Neural crest cell (in vitro differentiated cells): ENCODE measurements at places on chromosomes 16 and 17. TPM values are rescaled to one million over a fixed set of nuclear protein-coding genes. Genes with fewer than 3 reads are reported as not detected.
A peak's percentile ranks its signal among the peaks of the same experiment; 100 is the strongest.

DNA sequence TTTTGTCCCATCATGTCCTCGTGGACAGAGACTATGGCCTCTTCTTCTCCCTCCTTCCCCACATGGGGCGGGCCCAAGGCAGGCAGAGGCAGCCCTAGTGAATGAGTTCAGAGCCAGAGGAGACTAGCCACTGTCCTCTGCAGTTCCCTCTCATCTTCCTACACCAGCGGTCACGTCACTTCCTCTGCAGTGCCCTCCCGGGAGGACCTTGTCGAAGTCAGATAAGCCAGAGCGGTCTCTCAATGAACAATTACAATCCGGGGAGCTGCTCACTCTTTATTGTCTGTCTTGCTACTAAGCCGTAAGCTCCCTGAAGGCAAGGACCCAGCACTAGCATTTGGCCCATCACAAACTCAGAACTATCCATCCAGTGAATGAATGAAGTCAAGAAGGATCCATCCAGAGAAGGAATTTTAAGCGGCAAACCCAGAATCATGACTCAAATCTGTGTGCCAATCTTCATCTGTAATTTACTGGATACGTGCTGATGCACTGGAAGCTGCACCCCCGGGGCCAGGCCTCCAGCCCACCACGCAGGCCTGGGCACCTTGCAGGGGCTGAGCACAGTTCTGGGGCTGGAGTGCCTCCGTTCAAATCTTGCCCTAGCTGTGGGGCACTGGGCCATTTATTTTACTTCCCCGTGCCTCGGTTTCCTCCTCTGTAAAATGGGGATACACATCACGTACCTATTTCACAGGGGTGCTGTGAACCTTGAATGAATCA, 18.1 kb downstream of the ZNF423 start:
- H3K27me3 ChIP-seq = peaks cover 3% of the 10 kb centered on the region
- peak overlapping the region; percentile 32 for H3K27ac ChIP-seq
- no peaks in the 10 kb centered on the region for H3K36me3 ChIP-seq
- DNase-seq = no peak
- peak overlapping the region; percentile 41 for H3K4me3 ChIP-seq
- H3K4me1 ChIP-seq = peaks cover 72% of the 10 kb centered on the region

Gene CES3
- 2.4 and 3.2 TPM in 2 replicates for total RNA-seq

- no peak overlapping the region for H3K4me3 ChIP-seq
- H3K36me3 ChIP-seq = peaks cover 8% of the 10 kb centered on the region
- H3K27me3 ChIP-seq = no peaks in the 10 kb centered on the region
- H3K27ac ChIP-seq = no peak overlapping the region
- DNase-seq = no peak
These were observed 37.1 kb upstream of the ADCY7 start for GRCh38 chr16:50229149-50229726.

DNA sequence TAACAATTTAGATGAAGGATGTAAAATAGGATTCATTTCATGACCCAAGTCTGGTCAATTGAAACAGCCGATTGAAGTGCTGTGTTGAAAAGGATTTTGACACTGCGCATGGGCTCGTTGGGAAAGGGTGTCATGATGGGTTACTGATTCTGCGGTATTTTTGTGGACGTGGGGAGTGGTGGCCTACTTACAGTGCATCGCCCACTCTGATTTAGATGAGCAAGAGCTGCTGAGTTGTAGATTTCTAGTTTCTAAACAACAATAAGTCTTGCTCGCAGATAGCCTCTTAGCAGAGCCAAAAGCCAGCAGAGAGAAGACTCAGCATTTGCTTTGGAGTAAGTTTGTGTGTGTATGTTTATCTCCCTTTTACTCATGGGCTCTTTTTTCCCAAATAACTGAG, 731.0 kb downstream of the MAF start:
- no peak for DNase-seq
- H3K27ac ChIP-seq = no peak overlapping the region
- H3K4me3 ChIP-seq = no peak overlapping the region
- H3K36me3 ChIP-seq = no peaks in the 10 kb centered on the region

DNA sequence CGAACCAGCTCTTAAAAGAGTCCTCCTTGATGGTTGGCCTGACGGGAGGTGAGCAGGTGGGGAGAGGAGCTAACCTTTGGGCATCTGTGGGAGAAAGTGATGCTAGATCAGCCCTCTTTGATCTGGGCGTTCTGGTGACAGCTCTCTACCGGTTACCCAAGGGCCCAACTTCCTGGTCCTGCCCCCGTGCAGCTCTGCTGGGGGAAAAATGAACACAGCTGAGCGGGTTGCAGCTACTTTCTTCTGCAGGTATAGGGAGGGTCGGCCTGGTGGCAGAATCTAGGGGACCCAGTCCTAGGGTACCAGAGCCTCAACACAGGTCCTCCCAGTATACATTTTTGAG, 2.9 kb downstream of the SHISA9 start:
- no peaks in the 10 kb centered on the region for H3K36me3 ChIP-seq
- H3K4me1 ChIP-seq = no peaks in the 10 kb centered on the region
- H3K4me3 ChIP-seq = peak overlapping the region; percentile 47
- H3K27me3 ChIP-seq = peaks cover 87% of the 10 kb centered on the region

GRCh38 chr16:63059676-63060075, 1023.4 kb upstream of the CDH8 start:
- H3K27me3 ChIP-seq = no peaks in the 10 kb centered on the region
- H3K27ac ChIP-seq = no peak overlapping the region
- no peaks in the 10 kb centered on the region for H3K4me1 ChIP-seq

- DNase-seq = no peak
- no peaks in the 10 kb centered on the region for H3K27me3 ChIP-seq
- H3K36me3 ChIP-seq = peaks cover 3% of the 10 kb centered on the region
- H3K4me1 ChIP-seq = peaks cover 12% of the 10 kb centered on the region
These were observed 723.1 kb downstream of the WWOX start for GRCh38 chr16:78822509-78822908.

Gene ADAD2
- total RNA-seq = not detected in 2 replicates

Gene REXO5
- total RNA-seq = 9.5 and 10.1 TPM in 2 replicates

DNA sequence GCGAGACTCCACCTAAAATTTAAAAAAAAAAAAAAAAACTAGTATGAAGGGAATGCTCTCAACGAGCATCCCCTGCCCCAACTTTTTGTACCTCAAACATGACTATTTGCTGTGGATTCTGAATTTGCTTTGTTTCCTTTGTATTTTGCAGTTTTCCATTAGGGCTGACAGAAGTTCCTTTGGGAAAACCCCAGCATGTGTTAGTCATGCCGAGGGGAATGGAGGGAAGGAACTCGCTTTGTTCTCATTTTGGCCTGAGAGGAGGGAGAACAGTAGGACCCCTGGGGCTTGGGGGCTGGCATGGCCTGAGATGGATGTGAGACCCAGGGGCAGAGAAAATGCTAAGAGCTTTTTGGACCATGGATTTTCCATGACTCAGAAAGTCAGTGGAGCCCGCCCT, 20.5 kb downstream of the KRT9 start:
- no peak overlapping the region for H3K4me3 ChIP-seq
- no peaks in the 10 kb centered on the region for H3K36me3 ChIP-seq
- no peak for DNase-seq
- no peaks in the 10 kb centered on the region for H3K27me3 ChIP-seq

GRCh38 chr17:43917348-43918025, 10.2 kb upstream of the MPP2 start:
- H3K4me3 ChIP-seq = no peak overlapping the region
- H3K27ac ChIP-seq = no peak overlapping the region
- DNase-seq = no peak
- no peaks in the 10 kb centered on the region for H3K36me3 ChIP-seq
- H3K4me1 ChIP-seq = no peaks in the 10 kb centered on the region

GRCh38 chr17:45700171-45701090, 83.7 kb upstream of the CRHR1 start:
- no peak for DNase-seq
- H3K27ac ChIP-seq = no peak overlapping the region
- H3K36me3 ChIP-seq = no peaks in the 10 kb centered on the region
- H3K4me3 ChIP-seq = no peak overlapping the region
- H3K27me3 ChIP-seq = peaks cover 73% of the 10 kb centered on the region

- no peak overlapping the region for H3K27ac ChIP-seq
- peaks cover 4% of the 10 kb centered on the region for H3K4me1 ChIP-seq
- no peak for DNase-seq
- H3K4me3 ChIP-seq = no peak overlapping the region
- no peaks in the 10 kb centered on the region for H3K27me3 ChIP-seq
These were observed 8.7 kb downstream of the COX10 start for GRCh38 chr17:14078027-14078426.

DNA sequence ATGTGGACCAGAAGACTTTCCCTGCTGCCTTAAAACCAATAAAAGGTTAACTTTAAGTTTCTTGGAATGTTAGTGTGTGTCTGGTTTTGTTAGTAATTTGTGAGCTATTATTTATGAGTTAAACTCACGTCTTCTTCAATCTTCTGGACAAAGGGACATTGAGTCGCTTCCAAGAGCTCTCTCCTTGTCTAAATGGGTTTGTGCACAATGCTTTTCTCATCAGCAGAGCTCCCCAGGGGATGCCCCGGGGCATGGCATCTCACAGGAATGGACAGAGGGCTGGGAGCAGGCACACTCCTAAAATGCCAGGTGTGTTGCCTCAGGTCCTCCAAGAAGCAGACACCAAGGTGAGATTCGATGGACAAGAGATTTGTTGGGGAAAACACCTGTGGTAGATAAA, 90.5 kb downstream of the RGS9 start:
- H3K27me3 ChIP-seq = no peaks in the 10 kb centered on the region
- H3K4me3 ChIP-seq = no peak overlapping the region
- no peak overlapping the region for H3K27ac ChIP-seq

GRCh38 chr16:10016752-10017151, 165.5 kb downstream of the GRIN2A start:
- no peaks in the 10 kb centered on the region for H3K4me1 ChIP-seq
- peaks cover 27% of the 10 kb centered on the region for H3K27me3 ChIP-seq

- H3K27ac ChIP-seq = no peak overlapping the region
- no peak overlapping the region for H3K4me3 ChIP-seq
- peaks cover 51% of the 10 kb centered on the region for H3K4me1 ChIP-seq
- no peaks in the 10 kb centered on the region for H3K27me3 ChIP-seq
- no peak for DNase-seq
These were observed 27.3 kb downstream of the LASP1 start for GRCh38 chr17:38897176-38897575.

Gene ACSM2A
- not detected in 2 replicates for total RNA-seq

Gene COG8
- total RNA-seq = 64.2 and 67.6 TPM in 2 replicates

Gene KRTAP2-1
- not detected in 2 replicates for total RNA-seq

Gene GAS7
- 72.7 and 84.8 TPM in 2 replicates for total RNA-seq

GRCh38 chr16:85650135-85650843, 37.2 kb downstream of the GSE1 start:
- DNase-seq = no peak
- no peaks in the 10 kb centered on the region for H3K36me3 ChIP-seq
- H3K4me3 ChIP-seq = peak overlapping the region; percentile 31
- H3K27ac ChIP-seq = no peak overlapping the region
- H3K27me3 ChIP-seq = peaks cover 10% of the 10 kb centered on the region
